ENCODE measurements at places on chromosomes 6 and 20.

DNA sequence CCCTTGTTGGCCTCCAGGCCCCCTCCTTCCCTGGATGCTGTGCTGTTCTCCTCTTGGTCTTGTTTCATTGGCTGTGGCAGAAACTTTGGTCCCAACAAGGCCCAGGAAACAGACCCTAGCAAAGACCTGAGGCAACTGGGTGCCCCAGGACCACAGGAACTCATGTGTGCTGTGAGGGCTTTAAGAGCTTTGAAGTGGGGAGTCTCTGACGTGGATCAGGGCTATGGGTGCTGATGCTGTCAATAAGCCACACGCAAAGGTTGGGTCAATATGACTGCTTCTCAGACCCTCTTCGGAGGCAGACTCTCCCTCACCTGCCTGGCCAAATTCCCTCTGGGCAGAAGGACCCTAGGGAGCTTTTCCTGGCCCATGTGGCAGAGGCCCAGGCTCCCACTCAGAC, 91.5 kb upstream of the MLN start:
- H3K27ac ChIP-seq, result peak overlapping the region; percentile 58
- DNase-seq, result no peak
- peaks cover 47% of the 10 kb centered on the region for H3K4me1 ChIP-seq
- no peak overlapping the region for H3K4me3 ChIP-seq
- no peaks in the 10 kb centered on the region for H3K27me3 ChIP-seq

GRCh38 chr20:37523911-37524700, 3.1 kb downstream of the NNAT start:
- peaks cover under 1% of the 10 kb centered on the region for H3K36me3 ChIP-seq
- DNase-seq, result no peak
- H3K4me1 ChIP-seq, result peaks cover 82% of the 10 kb centered on the region

DNA sequence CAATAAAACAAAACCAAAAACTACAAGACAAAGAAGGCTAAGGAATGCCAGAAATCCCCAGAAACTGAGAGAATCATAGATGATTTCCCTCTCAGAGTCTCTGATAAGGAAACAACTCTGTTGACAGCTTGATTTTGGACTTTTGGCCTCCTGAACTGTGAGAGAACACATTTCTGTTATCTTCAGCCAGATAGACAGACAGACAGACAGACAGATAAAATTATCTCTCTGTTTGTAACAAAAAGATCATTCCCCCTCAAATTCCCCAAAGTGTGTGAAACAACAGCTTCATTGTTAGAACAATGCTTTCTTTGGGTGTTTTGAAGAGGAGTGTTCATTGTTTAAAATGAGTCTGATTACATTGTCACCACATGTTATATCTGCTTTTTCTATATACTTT, 148.2 kb downstream of the BCKDHB start:
- H3K4me1 ChIP-seq, result no peaks in the 10 kb centered on the region
- H3K27me3 ChIP-seq, result no peaks in the 10 kb centered on the region
- no peak overlapping the region for H3K4me3 ChIP-seq
- H3K36me3 ChIP-seq, result no peaks in the 10 kb centered on the region

GRCh38 chr6:119147101-119148053, 68.9 kb upstream of the FAM184A start:
- H3K4me1 ChIP-seq, result peaks cover 26% of the 10 kb centered on the region
- H3K27me3 ChIP-seq, result no peaks in the 10 kb centered on the region
- no peak overlapping the region for H3K4me3 ChIP-seq
- peak overlapping the region; percentile 40 for H3K27ac ChIP-seq

- H3K4me3 ChIP-seq, result no peak overlapping the region
- no peak overlapping the region for H3K27ac ChIP-seq
- no peak for DNase-seq
- no peaks in the 10 kb centered on the region for H3K27me3 ChIP-seq
- no peaks in the 10 kb centered on the region for H3K36me3 ChIP-seq
These were observed 82.9 kb upstream of the RNF217 start for GRCh38 chr6:124879110-124879991.

DNA sequence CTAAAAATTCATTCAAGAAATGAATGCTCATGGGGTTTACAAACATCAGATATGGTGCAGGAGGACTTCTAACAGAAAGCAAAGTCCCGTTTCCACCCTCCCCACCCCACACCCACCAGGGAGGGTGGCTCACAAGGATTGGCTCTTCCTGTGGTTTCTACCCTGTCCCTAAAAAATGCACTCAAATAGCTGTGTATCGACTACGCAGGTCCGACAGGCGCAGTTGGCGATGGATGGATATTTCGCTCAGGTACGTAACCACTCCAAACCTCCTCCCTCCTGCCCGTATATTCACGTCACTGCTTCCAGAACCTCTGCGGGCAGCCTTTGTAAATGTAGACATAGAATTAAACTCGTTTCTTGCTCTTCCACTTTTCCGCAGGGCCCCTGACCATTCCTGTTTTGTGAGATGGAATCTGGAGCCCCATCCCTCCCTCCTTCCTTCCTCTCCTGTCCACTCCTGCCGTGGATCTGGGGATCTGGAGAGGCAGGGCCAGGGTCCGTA, 264.3 kb downstream of the BMP7 start:
- no peak overlapping the region for H3K27ac ChIP-seq
- peaks cover 8% of the 10 kb centered on the region for H3K4me1 ChIP-seq
- H3K27me3 ChIP-seq, result no peaks in the 10 kb centered on the region
- no peaks in the 10 kb centered on the region for H3K36me3 ChIP-seq
- DNase-seq, result no peak

- H3K4me3 ChIP-seq, result no peak overlapping the region
- H3K36me3 ChIP-seq, result peaks cover 45% of the 10 kb centered on the region
- H3K27me3 ChIP-seq, result no peaks in the 10 kb centered on the region
- H3K4me1 ChIP-seq, result no peaks in the 10 kb centered on the region
- no peak for DNase-seq
- H3K27ac ChIP-seq, result no peak overlapping the region
These were observed 33.8 kb downstream of the TMEM181 start for GRCh38 chr6:158593670-158594069.

DNA sequence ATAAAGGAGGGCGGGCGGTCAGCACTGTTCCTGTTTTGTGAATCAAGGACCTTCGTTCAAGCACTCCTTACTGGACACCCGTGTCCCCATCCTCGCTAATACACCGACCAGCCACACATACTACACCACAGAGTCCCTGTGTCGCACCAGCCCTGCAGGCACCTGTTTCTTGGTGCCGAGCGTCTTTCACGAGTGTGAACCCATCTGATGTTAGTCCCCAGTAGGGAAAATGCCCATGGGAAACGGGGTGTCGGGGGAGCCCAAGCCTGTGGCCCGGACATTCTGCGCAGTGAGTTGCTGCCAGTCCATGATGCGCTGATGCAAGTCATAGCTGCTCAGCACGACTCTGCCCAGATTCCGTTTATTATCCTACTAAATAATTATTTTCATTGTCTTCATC, 74.7 kb downstream of the TTLL2 start:
- no peak for DNase-seq
- H3K4me1 ChIP-seq, result no peaks in the 10 kb centered on the region
- H3K36me3 ChIP-seq, result no peaks in the 10 kb centered on the region
- H3K27me3 ChIP-seq, result no peaks in the 10 kb centered on the region
- H3K27ac ChIP-seq, result no peak overlapping the region
- H3K4me3 ChIP-seq, result no peak overlapping the region

- H3K27me3 ChIP-seq, result no peaks in the 10 kb centered on the region
- no peaks in the 10 kb centered on the region for H3K36me3 ChIP-seq
- H3K4me1 ChIP-seq, result no peaks in the 10 kb centered on the region
These were observed 49.1 kb upstream of the THBS2 start for GRCh38 chr6:169302716-169303115.

DNA sequence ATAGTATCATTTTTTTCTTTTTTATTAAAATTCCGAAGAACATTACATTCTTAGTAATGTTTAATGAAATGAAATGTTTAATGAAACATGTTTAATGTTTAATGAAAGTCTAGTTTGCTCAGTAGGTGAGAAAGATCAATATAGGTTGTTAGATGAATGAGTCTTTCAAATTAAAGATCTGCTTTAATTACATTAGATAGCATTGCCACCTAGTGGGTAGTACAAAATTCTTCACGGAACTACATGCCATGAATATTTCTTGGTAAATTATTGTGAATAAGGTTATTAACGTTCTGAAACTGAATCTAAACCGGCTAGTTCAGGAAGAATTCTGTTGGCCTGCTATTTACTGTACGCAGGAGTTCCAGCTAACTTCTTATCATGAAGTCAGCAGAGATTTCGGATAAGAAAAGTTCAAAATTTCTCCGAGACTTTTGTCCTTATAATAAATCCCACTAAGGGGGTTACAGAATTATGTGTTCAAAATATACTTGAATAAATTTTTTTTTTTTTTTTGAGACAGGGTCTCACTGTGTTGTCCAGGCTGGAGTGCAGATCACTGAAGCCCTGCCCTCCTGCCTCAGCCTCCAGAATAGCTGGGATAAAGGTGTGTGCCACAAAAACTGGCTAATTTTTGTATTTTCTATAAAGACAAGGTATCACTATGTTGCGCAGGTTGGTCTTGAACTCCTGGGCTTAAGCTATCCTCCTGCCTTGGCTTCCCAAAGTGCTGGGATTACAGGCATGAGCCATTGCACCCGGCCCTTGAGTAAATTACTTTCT, 7.9 kb upstream of the GMNN start:
- no peaks in the 10 kb centered on the region for H3K36me3 ChIP-seq
- no peak for DNase-seq
- no peaks in the 10 kb centered on the region for H3K27me3 ChIP-seq
- no peak overlapping the region for H3K27ac ChIP-seq
- no peak overlapping the region for H3K4me3 ChIP-seq

- no peaks in the 10 kb centered on the region for H3K27me3 ChIP-seq
- peaks cover 10% of the 10 kb centered on the region for H3K4me1 ChIP-seq
These were observed 7.7 kb downstream of the HLA-B start for GRCh38 chr6:31349301-31349700.

- H3K36me3 ChIP-seq, result peaks cover 14% of the 10 kb centered on the region
- H3K4me3 ChIP-seq, result no peak overlapping the region
- peaks cover 6% of the 10 kb centered on the region for H3K4me1 ChIP-seq
- no peak for DNase-seq
- H3K27me3 ChIP-seq, result no peaks in the 10 kb centered on the region
These were observed 24.5 kb downstream of the TM9SF4 start for GRCh38 chr20:32134026-32134425.

DNA sequence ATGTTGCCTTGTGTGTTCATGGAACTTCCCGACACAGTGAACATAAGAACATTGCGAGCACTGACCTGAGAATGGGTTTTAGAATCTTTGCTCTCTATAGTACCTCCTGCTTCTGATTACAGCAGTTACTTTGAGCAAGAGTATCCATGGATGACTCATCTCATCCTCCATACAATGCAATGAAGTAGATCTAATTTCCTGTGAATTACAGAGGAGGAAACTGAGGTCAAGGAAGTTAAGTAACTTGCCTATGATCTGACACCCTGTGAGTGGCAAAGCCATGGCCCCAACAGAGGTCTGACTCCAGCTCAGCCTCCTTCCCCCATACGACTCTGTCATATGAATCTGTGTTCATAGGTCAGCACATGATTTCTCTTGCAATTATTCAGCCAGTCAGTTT, 518.1 kb downstream of the TFAP2A start:
- no peak overlapping the region for H3K27ac ChIP-seq
- no peak overlapping the region for H3K4me3 ChIP-seq
- H3K4me1 ChIP-seq, result no peaks in the 10 kb centered on the region
- H3K27me3 ChIP-seq, result no peaks in the 10 kb centered on the region

- H3K36me3 ChIP-seq, result no peaks in the 10 kb centered on the region
- no peak overlapping the region for H3K27ac ChIP-seq
- H3K27me3 ChIP-seq, result no peaks in the 10 kb centered on the region
- H3K4me1 ChIP-seq, result no peaks in the 10 kb centered on the region
These were observed 130.9 kb downstream of the FOXA2 start for GRCh38 chr20:22453244-22454080.

DNA sequence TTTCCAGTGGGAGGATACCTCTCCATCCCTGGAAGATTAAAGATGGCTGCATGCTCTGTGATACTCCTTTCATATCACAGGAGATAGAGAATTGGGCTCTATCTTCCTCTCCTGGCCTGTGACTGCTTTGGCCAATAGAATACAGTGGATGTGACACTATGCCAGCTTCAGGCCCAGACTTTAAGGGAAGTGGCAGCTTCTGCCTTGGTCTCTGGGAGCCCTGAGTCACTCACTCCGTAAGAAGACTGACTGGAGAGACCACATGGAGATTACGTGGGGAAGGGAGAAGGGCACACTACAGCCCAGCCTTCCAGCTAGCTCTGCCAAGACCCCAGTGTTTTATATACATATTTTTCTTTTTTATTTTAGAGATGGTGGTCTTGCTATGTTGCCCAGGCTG, 10.4 kb upstream of the MMP9 start:
- H3K4me3 ChIP-seq, result no peak overlapping the region
- no peaks in the 10 kb centered on the region for H3K4me1 ChIP-seq
- DNase-seq, result no peak
- no peaks in the 10 kb centered on the region for H3K27me3 ChIP-seq

DNA sequence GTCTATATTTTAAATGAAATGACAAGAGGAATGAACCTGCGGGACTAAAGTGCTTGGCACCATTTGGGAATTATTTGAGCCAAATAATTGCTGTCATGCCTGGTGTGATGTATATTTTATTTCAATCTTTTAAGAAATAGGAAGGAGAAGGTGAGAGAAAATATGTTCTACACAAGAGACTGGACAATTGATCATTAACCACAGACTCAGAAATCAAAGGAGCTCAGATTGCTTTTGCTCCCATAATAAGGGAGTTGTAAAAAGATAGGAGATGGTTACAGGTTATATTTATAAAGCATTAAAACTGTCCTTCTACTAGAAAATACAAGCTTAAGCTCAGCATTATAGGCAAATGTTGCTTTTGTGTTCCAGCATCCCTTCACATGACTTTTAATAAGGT, 515.2 kb upstream of the SULF2 start:
- no peak for DNase-seq
- H3K36me3 ChIP-seq, result no peaks in the 10 kb centered on the region
- H3K4me1 ChIP-seq, result peaks cover 7% of the 10 kb centered on the region
- H3K4me3 ChIP-seq, result no peak overlapping the region
- H3K27ac ChIP-seq, result no peak overlapping the region

DNA sequence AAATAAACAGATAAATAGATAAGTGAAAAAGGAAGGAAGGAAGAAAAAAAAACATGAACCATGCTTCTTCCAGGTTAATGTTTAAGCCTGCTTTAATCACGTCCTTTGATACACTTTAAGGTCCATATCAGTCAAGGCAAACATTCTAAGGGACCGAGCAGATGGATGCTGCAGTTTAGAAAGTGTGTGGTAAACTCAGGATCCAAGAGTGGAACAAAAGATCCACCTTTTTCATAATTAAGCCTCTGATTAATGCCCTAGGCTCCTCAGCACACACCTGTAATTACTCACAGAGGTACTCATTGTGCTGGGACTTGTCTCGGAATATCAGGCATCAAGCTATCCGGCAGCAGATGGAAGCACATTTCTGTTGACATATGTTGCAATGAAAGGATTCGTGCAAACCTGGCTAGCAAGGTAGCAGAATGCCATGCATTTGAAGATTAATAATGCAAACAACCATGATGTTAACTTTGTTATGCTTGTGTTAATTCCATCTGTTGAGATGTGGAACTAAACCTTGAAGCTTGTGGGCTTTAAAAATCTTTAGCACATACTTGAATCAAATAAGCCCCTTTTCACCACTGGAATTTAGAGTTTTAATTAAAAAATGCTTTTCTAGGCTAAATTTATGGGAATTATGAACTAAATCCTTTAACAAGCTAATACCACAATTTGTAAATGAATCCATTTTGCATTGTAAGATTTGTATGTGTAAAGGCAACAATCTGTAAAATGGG, 163.7 kb downstream of the RALGAPA2 start:
- DNase-seq, result no peak
- no peaks in the 10 kb centered on the region for H3K27me3 ChIP-seq
- H3K4me3 ChIP-seq, result no peak overlapping the region
- H3K27ac ChIP-seq, result no peak overlapping the region

Data from vagina (tissue), 2 donors.